ENCODE measurements at places on chromosomes 2 and 18.
A peak's percentile ranks its signal among the peaks of the same experiment; 100 is the strongest.

DNA sequence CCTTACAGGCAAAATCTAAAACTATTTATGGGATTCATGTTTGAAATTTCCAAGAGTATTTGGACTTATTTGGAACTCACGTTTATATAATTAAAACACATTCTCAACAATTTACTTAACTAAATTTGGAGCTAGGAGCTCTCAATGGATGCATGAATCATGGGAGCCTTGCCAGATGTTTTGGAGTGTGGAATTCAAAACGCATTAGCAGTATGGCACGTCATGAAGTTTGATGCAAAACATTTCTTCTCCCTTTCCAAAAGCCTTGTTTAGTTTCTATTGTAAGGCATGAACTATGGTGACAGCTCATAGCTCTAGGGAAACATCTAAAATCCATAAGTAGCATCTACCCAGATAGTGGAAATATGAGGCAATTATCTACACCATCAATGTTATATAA is 701.6 kb downstream of the SATB2 start:
- DNase-seq: no peak

- DNase-seq: no peak
Measured at GRCh38 chr2:70991742-70992141, 2.9 kb downstream of the TEX261 start.

DNA sequence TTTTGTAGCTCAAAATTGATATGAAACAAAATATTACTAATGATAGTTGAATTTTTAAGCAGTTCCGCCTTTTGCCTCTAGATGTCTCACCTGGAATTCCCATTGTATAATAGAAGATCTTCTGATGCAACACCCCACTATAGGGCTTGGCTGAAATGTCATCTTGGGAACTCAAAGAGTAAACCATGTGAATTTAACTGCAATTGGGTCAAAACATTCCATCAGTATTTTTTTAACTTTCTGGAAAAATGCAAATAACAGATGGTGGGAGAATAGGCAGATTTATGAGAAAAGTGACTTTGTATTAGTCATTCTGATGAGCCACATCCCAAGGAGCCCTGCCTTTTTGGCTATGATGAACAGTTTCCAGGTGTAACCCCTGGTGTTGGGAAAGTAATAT is 489.9 kb downstream of the NYAP2 start:
- no peak for DNase-seq

GRCh38 chr2:10466801-10467200 is 18.7 kb upstream of the ODC1 start:
- DNase-seq: no peak

DNA sequence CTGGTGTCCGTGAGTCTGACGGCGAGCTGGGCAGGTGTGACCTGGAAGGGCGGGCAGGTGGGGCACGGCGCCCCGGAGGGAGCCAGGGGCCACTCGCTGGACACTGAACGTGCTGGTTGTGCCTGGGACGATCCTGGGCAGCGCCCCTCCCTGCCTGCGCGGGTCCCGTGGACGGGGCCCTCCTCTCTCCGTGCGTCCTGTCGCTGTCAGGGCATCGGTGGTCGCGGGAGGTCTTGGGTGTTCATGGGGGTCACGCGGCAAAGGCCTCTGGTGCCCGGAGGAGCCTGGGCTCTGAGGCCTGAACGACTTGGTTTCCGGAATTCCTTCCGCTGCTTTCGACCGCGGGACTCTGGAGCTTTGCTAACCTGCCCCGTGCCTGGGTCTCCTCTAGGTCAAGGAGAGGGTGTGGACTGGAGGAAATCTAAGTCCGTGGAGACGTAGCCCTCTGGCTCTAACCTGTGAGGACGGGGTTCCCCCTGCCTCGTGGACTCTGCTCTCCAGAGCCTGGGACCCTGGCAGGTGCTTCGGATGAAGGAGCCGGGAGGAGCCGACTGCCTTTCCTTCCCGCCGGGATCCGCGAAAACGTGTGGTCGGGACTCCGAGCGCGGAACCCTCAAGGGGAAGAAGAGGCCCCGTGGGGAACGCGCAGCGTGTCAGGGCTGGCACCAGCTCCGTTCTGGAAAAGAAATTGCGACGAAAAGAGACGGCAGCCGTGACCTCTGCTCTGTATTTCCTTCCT is 14.7 kb downstream of the SOX11 start:
- DNase-seq: no peak

- DNase-seq: no peak
Measured at GRCh38 chr18:11798271-11798670, 52.9 kb upstream of the CHMP1B start.

DNA sequence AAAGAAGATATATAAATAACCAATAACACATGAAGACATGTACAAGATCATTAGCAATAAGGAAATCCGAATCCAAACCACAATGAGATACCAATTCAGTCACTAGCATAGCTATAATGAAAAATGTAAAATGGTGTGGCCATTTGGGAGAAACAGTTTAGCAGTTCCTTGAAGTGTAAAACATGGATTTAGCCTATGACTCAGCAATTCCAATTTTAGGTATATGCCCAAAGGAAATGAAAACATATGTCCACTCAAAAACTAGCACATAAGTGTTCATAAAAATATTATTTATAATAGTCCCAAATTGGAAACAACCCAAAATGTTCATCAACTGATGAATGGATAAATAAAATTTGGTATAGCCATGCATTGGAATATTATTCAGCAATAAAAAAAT is 165.5 kb upstream of the CRIM1 start:
- DNase-seq: no peak

DNA sequence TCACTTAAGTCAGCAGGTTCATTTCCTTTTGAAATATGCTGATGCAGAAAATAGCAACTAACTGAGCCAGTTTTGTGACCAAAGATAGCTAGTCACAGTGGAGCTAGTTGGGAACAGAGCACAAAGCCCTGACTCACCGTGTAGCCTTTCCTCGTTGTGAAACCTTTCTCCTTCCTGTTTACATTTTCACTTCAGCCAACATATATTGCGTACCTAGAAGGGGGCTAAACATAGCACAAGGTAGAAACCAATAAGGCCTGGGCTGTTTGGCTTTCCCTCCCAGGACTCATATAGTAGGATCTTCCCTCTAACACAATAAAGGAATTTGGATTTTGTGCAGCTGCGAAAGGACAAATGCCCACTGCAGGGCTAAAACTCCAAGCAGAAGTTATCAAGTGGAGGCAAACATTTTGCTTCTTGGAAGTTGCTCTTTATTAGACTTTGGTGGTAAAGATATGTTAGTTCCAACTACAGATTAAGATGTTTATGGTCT is 24.5 kb upstream of the LPIN2 start:
- no peak for DNase-seq

GRCh38 chr2:9750224-9751215 is 92.8 kb upstream of the TAF1B start:
- no peak for DNase-seq

GRCh38 chr2:222837643-222838056 is 23.2 kb upstream of the ACSL3 start:
- no peak for DNase-seq

DNA sequence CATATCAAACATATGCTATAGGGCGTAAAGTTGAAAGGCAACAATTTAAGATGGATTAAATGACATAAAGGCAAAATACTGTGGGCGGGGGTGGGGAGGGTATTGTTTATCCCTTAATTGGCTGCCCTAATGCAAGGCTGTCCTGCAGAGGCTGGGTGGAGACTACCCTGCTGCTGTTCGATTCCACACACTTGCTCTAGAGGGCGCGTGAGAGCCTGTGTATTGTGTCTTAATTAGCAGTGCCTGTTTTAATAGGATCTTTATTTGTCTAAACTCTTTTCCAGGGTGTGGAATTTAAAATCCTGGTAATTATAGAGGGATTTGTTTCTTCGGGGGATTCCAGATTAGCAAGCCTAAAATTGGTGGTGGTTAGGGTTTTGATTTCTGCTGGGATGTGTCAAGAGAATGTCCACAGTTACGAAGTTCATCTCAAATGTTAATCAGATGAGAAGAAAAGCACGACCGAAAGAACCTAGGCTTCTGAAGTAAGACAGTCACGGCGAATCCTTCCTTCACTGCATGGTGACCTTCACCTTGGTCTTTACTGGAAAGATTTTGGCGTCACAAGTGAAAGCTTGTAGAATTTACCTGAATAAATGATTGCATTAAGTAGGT is 103.5 kb upstream of the MAP3K20 start:
- DNase-seq: peak; percentile 47

DNA sequence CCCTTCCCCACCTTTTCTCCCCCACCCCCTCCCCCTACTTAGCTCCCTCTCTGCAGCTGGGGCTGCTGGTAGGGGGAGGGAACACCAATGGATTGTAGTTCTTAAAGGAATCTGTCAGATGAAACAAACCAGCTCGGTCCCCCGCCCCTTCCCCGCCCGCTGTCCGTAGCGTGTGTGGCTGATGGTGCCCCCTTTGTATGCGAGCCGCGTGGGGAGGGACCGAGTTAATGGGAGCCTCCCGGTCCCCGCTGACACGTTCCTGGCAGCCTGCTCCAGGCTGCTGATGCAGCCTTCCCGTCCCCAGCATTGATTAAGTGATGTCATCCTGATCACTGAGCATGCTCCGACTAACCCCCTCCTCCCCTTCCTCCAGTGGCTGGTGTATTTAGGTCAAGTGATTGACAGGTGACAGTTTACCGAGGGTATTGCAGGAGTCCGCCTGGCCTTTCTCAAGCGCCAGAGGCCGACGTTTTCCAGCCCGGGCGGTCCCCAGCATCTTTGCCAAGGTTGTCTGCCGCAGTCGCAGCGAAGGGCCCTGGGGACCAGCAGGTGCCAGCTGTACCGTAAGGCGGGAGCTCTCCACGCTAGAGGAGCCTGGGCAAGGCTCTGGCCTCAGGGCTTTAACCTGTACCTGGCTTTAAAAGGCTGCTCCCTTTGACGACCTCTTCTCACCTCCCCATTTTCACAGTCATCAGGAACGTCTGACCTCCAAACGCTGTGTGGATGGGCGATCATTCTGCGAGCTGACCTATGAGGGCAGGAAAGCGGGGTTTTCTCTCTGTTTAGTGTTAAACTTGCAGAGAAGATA is 1.8 kb downstream of the KIF5C start:
- peak; percentile 40 for DNase-seq

DNA sequence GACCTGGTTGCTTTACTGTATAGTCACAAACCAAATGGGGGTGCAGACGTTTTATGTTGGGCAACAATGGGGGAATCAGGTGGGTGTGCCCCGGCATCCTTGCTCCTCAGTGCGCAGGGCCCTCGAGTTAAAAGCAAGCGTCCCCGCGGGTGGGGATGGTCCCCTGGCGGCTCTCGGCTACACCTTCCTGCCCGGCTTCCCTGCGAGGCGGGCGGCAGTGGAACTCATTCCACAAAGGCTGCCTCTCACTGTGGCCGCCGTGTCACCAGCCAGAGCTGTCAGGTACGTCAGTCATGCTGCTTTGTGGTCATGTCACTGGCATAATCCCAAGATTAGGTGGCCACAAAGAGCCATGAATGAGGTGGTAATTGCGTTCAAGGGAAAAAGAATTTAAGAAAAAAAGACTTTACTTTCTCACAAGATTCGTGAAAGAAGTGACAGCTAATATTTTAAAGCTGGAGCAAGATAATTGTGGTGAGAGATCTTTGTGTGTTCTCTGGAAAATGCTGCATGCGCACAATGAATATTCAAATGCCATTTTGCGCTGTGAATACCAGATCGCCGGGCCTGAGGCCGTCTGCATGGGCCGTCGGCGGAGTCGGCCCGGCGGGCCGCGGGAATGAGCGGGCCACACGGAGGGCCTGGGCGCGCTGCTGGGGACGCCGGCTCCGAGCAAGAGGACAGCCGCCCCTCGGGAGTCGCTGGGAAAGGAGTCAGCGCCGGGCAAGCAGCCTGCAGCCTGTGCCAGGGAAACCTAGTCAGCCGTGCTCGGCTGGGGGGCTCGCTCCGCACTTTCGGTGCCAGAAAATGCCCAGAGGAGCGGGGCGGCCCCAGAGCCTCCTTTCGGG is 82.3 kb upstream of the LDLRAD4 start:
- DNase-seq: peak; percentile 61

- no peak for DNase-seq
Measured at GRCh38 chr2:150292807-150293206, 194.7 kb downstream of the RND3 start.

DNA sequence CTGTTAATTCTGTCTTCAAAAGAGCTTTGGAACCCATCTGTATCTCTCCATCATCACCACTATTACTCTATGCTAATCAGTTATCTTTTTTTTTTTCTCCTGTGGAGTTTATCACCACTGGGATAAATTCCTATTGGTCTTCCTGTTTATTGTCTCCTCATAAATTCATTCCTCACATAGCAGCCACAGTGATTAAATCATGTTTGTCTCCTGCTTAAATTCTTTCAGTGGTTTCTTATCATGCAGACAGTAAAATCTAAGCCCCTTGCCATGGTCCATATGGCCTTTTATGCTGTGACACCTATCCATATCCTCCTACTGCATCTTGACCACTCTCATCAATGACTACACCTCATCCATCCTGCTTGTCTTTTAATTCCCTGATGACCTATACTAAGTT is 239.8 kb upstream of the ZEB2 start:
- no peak for DNase-seq

DNA sequence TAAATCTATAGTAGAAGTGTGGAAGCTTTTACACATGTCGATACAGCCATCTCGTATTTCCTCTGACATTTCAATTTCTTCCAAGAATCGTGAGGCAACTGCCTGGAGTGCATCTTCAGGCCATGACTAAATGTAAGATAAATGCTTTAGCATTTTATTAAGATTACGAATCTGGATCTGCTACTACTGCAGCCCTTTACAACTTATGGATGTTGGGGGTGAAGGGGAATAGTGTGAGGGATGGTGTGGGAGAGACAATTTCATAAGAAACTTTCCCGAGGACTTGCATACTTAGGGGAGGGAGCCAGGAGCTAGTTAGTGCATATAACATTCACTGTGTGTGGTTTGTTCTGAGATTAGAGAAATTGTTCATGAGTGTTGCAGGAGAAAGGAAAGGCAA is 204.8 kb downstream of the SLC39A10 start:
- no peak for DNase-seq
